Fibroblast of villous mesenchyme (primary cell): ENCODE measurements at places on chromosomes 13 and 19.

GRCh38 chr19:51082611-51083010 is at the start of gene KLK14:
KLK14 (minus strand) TSS chr19:51082887; CDS start chr19:51082614, 273 bp downstream.
- DNase-seq, result no peak

DNA sequence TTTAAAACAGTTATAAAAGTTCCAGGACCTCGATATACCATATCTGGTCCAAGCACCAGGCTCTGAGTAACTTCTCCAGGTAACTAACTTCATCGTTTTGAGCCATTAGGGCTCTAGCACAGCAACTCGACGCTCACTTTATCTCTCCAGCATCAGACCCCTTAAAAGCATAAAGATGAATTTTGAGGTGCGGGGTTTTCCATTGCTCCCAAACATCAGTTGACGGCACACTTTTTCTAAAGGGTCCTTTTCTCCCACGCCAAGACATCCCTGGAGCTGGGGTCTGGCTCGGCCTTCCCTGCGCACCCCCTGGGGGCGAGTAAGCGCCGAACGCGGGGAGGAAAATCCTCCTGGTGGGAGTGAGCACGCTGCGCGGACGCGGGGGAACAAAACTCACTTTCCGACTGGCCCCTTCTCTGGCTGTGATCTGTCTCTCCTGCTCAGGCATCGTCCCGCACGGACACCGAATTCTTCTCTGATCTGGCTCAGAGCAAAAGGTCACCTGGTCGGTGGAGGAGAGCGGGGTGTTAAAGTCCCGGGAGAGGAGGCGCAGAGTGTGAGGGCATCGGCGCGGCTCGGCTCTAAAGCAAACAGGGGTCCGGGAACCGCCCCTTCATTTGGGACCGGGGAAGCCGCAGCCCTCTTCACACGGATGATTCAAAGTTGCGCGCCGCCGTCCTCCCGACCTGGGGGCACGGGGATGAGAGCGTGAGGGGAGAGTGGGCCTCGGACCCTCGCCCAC is at the start of gene ATP7B:
Gene ATP7B (minus strand): TSS at position 561 of the 742 bp plus-strand sequence. CDS start 113 bp downstream, at position 448.
- DNase-seq, result peak; percentile 24

DNA sequence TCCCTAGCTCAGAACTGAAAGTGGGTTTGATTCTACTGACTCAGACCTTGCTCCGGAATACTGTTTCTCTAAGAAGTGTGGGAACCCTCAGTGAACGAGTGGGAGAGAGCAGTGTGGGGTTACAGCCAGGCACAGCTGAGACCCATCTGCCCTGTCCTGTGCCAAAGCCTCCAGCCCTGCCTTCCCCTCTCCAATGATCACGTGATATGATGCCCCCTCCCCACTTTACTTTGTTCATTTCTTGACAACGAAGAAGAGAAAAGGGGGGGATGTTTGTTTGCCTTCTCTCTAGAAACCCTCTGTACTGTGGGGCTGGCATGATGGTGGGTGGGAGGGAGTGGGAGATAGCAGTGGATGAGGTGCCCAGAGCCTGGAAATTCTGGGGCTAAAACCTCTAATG is 96.0 kb downstream of the RNASEH2B start:
- no peak for DNase-seq

- DNase-seq, result no peak
These were observed 2.4 kb upstream of the HSH2D start for GRCh38 chr19:16141043-16141442.

DNA sequence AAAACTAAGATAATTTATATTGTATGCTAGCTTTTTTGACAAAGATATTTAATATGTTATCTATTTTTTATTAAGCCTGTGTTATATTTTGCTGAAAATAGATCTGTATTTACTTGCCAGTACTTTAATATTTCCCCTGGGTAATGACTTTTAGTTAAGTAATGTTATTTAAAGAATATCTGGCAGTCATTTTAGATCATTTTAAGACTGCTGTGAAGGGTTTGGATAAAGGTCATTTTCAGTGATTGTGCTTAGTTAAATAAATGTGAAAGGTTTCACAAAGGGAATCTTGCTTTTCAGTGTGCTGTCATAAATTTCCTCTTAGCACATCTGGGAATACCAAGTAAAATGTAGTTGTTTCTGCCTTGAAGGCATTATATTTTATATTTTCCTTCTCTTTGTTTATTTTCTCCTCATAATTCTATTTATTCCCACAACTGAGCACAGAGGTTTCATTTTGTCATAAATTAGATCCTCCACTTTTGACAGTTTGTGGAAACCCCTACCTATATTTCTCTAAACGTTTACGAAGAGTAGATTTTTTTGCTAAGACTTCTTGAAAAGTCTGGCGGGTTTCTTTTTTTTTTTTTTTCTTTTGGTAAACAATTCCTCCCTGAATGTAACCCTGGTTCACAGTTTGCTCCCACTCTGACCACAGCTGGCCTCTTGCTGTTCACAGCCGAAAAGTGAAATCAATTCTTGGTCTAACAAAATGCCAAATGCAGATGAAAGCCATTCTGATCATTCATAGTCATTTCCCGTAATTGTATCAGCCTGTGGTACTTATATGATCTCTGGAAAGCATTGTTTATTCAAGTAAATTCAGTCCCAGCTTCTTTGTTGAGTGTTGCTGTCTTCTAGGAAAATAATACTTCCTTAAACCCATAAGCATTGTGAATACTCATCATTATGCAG is 87.8 kb downstream of the MAB21L1 start:
- peak; percentile 10 for DNase-seq

- no peak for DNase-seq
These were observed 533.5 kb upstream of the SGCG start for GRCh38 chr13:22647156-22647850.

DNA sequence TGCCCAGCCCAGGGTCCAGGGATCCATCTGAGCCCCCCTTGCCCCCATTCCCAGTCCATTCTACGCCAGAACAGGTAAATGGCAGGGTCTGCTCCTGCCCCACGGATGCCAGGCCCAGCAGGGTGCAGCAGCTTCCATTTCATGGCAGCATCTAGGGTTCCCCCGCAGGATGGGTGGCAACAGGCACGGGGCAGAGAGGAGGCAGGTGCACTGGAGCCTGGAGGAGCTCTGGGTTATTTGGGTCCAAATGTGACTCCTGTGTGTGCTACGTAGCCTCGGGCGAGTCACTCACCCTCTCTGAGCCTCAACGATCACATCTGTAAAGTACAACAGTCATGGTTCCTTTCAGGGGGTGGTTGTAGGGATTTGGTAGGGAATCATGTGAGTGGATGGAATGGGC is 27.4 kb downstream of the IL12RB1 start:
- no peak for DNase-seq

GRCh38 chr19:867301-867793 is 7.9 kb downstream of the CFD start:
- no peak for DNase-seq
